Stimulated activated CD4-positive, alpha-beta T cell treated with anti-CD3 and anti-CD28 coated beads, Interleukin-12 subunit alpha, Interleukin-12 subunit beta, amount 100 ng/mL, for 24 hours (primary cell): ENCODE measurements at places on chromosomes 7 and 10.
A peak's percentile ranks its signal among the peaks of the same experiment; 100 is the strongest.

GRCh38 chr10:123021517-123021916, 12.7 kb downstream of the ACADSB start:
- DNase-seq = no peak

DNA sequence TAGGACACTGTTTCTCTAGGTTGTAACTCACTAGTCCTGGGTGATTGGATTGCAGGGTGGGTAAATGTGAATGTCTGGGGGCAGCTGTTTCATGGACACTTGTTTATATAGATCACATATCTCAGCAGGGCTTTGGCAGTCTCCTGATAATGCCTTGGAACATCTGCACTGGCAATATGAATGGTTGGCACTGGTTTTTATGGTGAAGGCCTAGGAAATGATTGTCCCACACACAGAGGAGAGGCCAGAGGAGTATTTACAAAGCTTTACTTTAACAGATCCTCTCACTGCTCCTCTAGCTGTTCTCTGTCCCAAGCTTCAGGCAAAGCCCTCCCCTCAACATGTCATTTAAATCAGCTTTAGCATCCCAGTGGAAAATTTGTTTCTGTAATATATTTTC, 171.3 kb upstream of the STEAP4 start:
- no peak for DNase-seq

- no peak for DNase-seq
These were observed 13.1 kb upstream of the MNX1 start for GRCh38 chr7:157023589-157023905.

GRCh38 chr7:150941351-150942000, 36.6 kb downstream of the KCNH2 start:
- DNase-seq = no peak

DNA sequence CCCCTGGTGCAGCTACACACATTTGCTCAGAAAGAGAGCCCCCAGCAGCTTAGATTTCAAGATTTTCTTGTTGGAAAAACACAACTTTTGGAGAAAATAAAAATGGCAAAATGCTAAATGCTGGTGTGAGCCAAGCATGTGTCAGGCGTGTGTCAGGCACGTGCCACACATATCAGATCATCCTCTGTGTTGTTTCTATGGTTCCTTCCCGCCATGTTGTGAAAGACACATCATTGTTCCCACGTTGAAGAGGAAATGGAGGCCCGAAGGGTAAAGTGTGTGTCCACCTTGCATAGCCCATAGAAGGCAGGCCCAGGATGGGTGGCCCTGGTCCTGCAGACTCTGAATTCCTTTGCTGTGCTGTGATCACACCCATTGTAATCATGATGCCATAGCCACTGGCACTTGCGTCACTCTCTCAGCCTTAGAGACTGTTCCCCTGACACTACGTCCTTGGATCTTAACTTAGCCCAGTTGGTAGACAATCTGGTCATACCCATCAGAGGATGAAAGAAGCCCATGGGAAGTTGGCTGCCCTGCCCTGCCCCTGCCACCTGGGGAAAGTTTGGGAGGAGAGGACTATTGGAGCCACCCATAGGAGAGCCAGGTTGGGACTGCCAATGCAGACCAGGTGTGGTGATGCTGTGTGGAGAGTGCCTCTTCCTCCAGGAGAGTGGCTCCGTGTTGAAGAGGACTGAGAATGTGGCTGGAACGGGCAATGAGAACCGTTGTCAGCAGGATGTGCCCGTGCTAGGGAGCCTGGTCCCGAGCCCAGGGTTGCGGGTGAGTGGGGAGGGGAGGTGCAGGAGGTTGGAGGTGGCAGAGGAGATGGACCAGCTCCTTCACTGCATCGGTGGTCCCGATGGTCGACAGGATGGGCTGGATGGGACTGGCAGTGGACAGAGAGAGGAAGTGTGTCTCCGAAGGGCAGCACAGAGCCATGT, 65.6 kb upstream of the IGFBP3 start:
- DNase-seq = no peak

- no peak for DNase-seq
These were observed 172.0 kb downstream of the PRPF18 start for GRCh38 chr10:13758756-13759155.

GRCh38 chr7:129801882-129802281, 150.9 kb downstream of the UBE2H start:
- DNase-seq = no peak

GRCh38 chr7:151243408-151244195, 4.9 kb downstream of the SMARCD3 start:
- no peak for DNase-seq

GRCh38 chr7:11077816-11078215, 104.1 kb downstream of the PHF14 start:
- DNase-seq = no peak

GRCh38 chr10:69413221-69413865, 3.4 kb downstream of the TACR2 start:
- peak; percentile 29 for DNase-seq

- DNase-seq = no peak
These were observed 28.6 kb upstream of the LAMB4 start for GRCh38 chr7:108158776-108159175.

DNA sequence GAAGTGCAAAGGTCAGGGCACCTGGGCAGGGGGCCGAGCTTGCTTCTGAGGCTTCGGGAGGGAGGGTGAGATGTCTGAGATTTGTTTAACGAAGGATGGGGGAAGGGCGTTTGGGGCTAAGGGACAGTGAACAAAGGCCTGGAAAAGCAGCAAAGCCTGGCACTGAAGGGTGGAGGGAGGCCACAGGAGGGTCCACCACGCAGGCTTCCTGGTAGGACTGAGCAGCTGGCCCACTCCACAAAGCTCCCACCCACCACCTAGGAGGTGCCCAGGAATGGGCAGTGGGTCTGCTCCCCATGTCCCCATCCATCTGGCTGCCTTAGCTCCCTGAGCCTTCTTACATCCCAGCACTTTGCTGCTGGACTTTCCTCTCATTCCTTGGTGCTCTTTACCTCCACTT, 39.4 kb upstream of the CXCL12 start:
- DNase-seq = no peak
